EL (cell line): ENCODE measurements at places on chromosomes 12 and 14.

DNA sequence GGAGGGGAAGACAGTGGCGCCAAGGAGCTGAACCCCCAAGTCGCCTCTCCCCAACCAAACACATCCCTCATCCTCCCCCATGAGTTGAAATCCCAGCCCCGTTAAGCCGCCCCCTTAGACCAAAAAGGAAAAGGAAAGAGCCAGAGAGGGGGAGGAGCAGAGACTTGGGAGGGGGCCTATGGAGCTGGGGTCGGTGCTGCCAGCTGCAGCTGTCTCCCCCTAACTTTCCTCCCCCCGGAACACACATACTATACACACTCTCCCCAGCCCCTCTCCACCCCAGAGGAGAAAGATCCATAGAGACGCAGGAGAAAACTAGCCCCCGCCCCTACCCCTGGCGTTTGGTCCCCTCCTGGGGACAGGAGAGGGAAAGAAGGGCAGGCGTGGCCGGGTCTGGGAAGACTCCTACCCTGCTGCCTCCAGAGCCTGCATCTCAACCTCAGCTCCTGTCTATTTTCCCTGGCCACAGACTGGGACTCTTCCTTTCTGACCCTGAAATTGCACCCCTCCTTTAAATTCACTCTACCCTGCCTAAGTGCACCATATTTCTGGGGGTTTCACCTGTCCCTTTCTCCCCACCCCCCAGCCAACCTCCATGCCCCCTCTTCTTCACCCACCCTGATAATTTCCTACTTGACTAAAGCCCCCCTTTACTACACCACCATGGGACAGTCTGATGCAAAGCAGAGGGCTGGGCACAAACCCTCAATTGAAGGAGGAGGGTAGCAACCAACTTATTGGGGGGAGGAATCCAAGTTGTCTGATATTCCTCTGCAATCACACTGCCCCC is 1.7 kb upstream of the HOXC9 start:
- no peak for DNase-seq

- DNase-seq = no peak
Observed at GRCh38 chr14:60856111-60856510, 121.5 kb downstream of the MNAT1 start.

GRCh38 chr12:84727961-84728360 is 184.6 kb downstream of the SLC6A15 start:
- peak; percentile 17 for DNase-seq

- no peak for DNase-seq
Observed at GRCh38 chr14:60933920-60934655, 46.8 kb downstream of the TRMT5 start.

DNA sequence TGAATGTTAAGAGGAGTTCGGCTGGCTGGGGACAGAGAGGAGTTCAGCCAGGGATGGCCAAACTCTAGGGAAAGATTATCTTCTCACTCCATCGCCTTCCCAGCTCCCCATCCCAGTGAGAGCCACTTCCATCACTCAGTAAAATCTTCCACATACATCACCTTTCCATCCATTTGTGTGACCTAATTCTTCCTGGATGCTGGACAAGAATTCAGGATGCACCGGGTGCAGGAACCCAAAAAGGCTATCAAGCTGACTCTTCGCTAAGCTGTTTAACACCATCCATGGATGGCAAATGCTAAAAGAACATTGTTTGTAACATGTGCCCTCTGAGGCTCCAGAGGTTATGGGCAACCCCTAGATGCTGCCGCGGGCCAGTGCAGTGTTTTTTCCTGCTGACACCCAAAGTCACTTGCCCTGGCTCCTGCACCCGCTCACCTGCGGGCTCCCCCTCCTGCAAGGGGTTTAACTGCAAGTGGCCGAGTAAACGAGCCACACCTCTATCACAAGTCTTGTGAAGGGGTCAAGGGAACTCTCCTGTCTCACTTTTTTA is 216.0 kb upstream of the NPAS3 start:
- no peak for DNase-seq

- no peak for DNase-seq
Observed at GRCh38 chr14:43903209-43903608, 603.9 kb downstream of the FSCB start.

DNA sequence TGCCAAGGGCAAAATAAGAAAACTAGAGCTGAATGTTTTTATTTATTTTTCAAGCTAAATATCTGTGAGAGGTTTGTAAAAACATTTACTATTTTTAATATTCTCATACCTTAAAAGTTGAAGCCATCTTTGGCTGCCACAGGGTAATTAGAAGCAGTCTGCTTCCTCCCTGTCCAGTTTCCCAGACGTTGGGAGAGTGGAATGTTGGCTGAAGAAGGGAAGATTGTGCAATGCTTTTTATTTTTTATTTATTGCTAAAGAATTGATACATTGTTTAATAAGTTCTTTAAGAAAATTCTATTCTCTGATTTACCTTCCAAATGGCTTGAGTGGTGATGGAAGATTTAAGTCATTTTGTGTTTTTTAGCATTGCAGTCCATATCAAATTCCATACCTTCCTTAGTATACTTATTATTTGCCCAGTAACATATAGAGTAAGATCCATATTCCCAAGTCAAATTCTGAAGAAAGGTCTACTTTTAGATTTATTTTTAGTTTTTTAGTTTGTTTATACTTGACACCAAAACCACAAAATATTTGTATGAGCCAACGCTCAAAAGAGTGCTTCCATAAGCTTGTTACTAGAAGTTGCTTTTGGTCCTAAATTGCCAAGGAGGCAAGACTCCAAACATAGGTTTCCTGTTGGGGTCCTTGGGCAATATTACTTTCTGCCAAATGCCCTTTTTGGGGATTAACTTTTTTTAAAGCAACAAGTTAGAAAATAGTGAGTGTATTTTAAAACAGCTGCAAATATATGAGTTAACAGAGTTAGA is 124.0 kb upstream of the CPM start:
- peak; percentile 51 for DNase-seq

GRCh38 chr14:94153750-94154342 is 20.3 kb upstream of the PPP4R4 start:
- DNase-seq = no peak

DNA sequence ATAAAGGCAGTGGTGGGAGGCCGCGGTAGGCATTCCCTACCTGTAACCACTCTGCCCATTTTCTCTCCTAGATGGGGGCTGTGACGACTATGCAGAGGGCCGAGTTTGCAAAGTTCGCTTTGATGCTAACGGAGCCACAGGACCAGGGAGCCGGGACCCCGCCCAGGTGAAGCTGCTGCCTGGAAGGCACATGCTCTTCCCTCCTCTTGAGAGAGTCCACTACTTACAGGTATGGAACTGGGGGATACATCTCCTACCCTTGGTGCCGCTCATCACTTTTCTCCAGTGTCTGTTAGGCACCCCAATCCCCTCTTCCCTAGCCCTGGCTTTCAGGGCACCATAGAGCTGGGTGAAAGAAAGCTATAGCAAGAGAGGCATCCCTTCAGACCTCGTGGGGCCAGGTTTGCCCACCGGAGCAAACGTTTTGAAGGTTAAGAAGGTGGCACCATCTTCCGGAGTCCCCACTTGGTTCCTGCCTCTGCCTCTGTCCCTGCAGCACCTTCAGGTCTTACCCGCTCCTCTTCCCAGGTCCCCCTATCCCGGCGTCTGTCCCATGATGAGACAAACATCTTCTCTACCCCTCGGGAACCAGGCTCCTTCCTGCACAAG is 2.0 kb upstream of the P3H3 start:
- DNase-seq = no peak

DNA sequence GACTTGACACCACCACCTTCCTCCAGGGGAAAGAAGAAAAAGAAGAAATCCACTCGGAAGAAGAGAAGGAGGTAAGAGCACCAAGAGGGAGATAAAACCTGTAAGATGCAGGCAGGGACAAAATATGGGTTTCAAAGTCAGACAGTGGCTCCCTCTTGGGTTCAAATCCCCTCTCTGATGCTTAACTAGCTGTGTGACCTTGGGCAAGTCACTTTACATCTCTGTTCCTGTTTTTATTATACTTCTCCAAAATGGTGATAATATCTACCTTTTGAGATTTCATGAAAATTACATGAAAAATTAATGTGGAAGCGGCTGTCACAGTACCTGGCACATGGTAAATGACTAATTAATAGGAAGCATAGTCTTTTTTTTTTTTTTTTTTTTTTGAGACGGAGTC is 64.4 kb upstream of the HSPB8 start:
- DNase-seq = no peak

DNA sequence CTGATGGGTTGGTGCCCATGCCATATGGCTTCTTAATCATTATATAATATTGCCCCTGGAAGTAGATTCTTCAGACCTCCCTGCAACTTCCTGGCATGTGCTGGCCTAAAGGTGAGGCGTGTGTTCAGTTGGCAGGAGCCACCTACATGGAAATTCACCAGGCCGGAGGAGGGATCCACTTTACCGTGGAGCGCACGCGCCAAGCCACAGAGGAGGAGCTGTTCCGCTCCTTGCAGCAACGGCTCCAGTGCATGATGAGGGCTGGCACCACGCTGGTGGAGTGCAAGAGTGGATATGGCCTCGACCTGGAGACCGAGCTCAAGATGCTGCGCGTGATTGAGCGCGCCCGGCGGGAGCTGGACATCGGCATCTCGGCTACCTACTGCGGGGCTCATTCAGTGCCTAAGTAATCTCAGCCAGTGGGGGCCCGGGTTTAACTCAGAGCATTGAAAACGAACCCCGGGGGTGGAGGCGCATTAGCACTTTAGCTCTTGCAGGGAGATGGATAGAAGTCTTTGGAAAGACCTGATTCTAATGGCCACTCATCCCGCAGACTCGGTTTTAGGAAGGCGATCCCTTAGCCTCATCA is 13.5 kb downstream of the AMDHD1 start:
- DNase-seq = no peak

DNA sequence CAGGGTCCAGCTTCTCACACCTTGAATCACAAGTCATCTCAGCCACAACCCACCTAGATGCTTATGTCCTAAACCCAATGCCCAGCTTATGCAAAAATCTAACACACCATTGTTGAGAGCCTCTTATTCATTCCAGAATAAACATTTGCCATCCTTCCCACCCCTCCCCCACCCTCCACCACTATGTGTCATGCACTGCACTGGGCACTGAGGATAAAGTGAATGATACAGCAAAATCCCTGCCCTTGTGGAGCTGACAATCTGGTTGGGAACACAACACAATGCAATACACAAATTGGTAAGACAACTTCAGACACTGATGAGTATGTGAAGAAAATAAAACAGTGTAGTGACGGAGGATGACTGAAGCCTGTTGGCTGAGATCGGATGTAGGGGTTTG is 1.4 kb upstream of the GLTP start:
- DNase-seq = no peak
